Cardiac muscle cell (in vitro differentiated cells and primary cell): ENCODE measurements at places on chromosomes 6 and 20. TPM values are rescaled to one million over a fixed set of nuclear protein-coding genes. Genes with fewer than 3 reads are reported as not detected.
A peak's percentile ranks its signal among the peaks of the same experiment; 100 is the strongest.

DNA sequence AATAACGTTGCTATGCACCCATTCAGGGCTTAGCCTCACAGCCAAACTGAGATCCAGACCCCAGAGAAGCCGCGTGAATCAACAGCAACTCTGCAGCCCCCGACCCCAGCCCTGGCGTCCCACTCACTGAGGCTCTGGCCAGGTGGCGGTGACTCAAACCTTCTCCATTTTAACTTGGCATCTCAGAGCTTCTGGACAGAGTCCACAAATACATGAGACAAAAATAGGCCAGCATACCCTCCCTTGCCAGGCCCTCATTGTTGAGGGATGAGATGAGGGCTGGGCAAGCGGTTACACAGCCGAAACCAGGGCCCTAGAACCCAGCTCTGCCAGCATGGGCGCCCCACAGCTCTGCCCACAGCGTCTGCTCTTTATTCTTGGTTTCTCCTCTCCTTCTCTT lies 118.4 kb downstream of the MYLK4 start:
- no peak for DNase-seq

DNA sequence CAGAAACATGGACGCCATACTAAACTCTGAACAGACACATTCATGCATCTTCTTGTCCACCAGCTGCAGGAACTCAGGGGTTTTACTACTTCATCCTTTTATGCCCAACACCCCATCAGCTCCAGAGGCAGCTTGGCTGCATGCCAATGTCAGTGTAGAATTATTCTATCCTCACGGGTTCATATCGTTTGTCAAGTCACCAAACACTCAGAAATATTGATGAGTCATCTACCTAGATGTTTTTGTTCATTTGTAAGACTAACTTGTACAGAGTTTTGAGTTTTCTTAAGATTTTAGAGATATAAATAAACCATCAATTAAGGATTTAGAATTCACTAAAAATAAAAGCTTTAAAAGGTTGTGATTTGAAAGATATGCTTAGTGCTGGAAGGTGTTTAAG lies 590.7 kb upstream of the FLRT3 start:
- DNase-seq, result no peak

- no peak for DNase-seq
Observed at GRCh38 chr6:30750379-30750668, 6.0 kb upstream of the IER3 start.

DNA sequence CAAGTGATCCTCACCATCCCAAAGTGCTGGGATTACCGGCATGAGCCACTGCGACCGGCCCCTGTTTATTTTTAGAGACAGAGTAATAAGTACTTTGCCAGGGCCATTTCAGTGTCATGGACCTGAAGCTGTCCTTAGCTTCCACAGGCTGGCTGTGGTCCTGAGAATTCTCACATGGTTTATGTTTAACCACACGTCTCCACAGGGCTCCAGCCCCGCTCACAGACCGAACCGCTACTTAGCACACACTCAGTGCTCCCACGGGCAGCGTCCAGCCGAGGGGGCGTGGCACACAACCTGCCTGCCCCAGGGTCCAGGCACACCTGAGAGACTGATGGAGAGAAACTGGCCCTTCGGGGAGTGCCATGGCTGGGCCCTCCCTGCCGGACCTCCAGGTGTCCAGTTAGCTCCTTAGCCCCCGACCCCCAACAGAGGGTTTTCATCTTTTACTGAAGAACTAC lies 11.7 kb downstream of the ACSS1 start:
- DNase-seq, result no peak

DNA sequence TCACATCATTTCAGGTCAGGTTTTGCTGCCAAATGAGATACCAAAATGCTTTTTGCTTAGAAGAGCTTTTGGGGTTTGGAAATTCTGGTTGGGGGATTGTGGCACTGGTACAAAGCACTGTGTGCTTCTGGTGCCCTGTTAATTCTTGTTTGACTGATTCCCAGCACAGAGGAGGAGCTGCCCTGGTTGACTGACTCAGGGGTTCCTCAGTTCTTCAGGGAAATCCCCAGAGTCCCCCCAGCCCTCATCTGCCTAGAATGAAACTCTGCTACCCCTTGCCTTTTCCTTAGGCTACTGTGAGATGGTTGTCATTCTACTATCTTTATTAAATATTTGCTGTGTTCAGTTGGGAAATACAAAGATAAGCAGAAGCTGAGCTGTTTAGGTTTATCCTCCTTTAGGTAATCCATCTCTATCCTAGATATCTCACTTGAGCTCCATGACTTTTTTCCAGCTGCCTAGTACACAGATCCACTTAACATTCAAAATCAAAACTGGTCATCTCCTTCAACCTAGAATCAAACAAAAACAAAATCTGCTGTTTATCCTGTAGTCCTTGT lies 24.9 kb upstream of the TSPYL1 start:
- no peak for DNase-seq

- DNase-seq, result no peak
Observed at GRCh38 chr20:57508831-57509230, 16.1 kb downstream of the CTCFL start.

DNA sequence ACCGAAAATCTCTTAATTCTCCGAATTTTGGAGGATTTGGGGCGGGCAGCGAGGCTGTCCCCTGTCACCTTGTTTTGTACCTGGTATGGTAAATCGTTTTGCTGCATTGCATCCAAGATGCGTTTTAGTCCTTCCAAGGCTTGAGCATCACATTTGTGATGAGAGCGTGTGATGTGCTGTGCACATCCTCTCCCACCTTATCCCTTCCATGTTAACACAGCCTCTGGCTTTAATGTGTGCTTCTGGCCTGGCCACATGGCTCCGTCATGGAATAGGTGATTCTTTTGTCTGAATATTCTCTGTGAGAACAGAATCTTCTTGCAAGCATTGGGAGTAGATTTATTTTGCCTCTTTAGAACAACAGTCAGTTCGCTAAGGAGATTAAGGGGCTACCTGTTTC lies 763 bp downstream of the TMEM14A start:
- DNase-seq, result no peak

SEL1L2 gene
- total RNA-seq, result not detected in 2 replicates

GDAP1L1 gene
- total RNA-seq, result 3.9 and 5.2 TPM in 2 replicates

MRPS18B gene
- 54.4 and 58.2 TPM in 2 replicates for total RNA-seq

DNA sequence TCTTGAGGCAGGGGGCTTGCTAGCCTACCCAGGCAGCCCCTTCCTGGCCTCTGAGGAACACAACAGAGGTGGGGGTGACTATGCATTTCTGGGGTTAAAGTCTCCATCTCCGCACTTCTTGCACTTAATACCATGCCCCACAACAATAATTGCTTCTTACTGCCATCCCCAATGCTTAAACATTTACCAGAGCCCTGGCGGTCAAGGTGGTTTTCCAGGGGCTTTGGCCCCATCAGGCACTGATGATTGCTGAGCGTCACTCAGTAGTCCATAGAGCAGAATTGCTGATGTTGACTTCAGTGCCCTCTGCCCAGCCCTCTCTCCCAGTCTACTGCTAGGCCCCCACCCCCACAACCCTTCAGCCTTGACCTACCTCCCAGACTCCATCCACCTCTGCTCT lies 32.5 kb upstream of the KCNK5 start:
- DNase-seq, result no peak

DNA sequence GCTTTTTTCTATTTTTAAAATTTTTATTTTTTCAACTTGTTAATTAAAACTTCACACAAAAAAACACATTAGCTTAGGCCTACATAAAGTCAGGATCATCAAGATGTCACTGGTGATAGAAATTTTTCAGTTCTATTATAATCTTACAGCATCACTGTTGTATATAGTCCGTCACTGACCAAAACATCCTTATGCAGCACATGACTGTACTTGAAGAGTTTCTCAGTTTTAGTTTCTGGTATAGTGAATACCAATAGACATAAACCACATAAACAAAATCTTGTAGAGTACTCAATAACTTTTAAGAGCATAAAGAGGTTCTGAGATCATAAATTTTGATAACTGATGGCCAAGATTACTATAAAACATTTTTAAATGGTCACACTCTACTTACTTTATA lies 71.8 kb downstream of the ASCC3 start:
- DNase-seq, result no peak

GRCh38 chr6:112221981-112222852 lies 32.1 kb downstream of the LAMA4 start:
- no peak for DNase-seq

DNA sequence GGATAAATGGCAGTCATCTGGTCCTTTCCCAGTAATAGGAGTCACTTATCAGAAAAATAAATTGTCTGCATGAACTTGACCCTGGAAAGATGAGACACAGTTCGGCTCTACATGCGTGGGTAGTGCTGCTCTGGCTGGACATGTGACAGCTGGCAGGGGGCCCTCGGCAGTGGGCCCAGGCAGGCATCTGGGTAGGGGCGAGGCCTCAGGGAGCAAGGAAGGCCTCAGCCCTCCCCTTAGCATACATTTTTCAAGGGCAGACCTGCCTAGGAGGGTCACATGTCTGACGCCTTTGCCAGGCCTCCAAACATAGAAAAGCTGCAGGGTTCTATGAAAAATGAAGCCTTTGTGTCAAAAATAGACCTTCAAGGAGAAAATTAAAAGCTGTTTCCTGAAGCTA lies 12.8 kb upstream of the ILRUN start:
- DNase-seq, result peak; percentile 19

PROKR2 gene
- total RNA-seq, result not detected in 2 replicates

TOX2 gene
- total RNA-seq, result 0.09 TPM in 1 of 2 replicates, not detected in the other

DNA sequence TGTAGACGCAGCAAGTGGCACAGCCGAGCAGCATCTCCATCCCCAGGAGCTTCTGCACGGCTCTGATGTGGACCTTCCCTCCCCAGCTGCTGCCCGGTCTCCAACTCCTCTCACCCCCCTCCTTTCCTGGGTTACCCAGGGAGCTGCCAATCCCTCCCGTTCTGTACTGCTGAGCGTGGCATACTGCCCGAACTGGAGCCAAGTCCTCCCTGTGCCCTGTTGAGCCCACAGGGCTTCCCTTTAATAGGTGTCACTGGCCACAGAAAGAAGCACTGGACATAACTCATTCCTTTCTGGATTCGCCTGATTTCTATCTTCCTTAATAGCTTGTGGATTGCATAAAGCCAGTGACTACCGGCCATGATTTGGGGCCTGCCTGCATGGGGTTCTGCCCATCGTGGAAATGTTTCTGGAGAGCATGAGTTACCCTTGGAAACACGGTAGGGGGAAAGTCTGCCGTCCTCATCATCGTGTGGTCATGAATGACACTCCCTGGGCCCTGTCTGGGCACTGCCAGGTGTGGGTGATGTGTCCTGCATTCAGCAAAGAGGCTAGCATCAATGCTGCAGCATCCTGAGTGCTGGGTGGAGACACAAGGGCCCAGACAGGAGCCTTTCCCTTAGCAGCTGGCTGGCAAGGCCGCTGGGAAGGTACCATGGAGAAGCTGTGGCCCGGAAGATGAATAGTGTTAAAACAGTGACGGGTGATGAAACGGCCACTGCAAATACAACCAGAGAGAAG lies 189.7 kb downstream of the SYNDIG1 start:
- no peak for DNase-seq

FAM135A gene
- total RNA-seq, result 11.0 and 27.1 TPM in 2 replicates

GRCh38 chr6:15936503-15936902 lies 192.4 kb upstream of the MYLIP start:
- no peak for DNase-seq

DNA sequence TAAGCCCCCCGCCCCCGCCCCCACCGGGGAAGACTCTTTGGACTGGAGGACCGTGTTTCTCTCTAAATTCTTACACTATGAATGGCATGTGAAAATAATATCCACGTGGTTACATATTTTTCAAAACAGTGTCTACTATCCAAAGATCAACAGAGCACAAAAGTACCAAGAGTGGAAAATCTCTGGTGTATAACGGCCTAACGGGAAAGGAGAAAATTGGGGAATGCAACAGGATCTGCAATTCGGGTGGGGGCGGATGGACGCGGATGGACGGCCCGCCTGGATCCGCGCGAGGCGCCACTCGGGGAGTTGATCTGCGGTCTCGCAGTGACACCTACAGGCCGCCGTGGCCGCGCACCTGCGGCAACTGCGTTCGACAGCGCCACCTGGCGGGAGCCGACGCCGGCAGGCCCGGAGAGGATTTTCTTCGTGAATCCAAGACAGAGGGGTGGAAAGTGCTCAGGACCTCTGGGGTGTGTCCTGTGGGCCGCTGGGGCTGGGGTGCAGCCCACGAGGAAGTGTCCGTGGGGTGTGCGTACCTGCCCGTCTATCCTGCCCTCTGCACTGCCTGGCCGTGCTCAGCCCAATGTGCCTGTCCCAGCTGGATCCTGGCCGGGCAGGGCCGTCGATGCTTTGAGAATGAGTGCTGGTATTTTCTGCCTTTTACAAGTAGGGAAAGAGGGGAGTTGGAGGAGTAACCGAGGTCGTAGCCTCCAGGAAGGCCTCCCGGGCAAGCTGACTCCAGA lies 18.6 kb downstream of the ANKRD60 start:
- DNase-seq, result peak; percentile 89

GRCh38 chr6:90941885-90942284 lies 355.0 kb upstream of the MAP3K7 start:
- no peak for DNase-seq

BPIFB2 gene
- total RNA-seq, result not detected in 2 replicates

GRCh38 chr6:85677234-85677956 lies 34.7 kb upstream of the SYNCRIP start:
- DNase-seq, result no peak
